Activated CD4-positive, alpha-beta memory T cell treated with anti-CD3 and anti-CD28 coated beads for 36 hours (primary cell): ENCODE measurements at places on chromosomes 16 and 17.

GRCh38 chr16:89425523-89425922 is 64.8 kb downstream of the ANKRD11 start:
- no peak overlapping the region for H3K27ac ChIP-seq
- no peaks in the 10 kb centered on the region for H3K27me3 ChIP-seq
- no peak for DNase-seq
- no peak overlapping the region for H3K4me3 ChIP-seq
- peaks cover 15% of the 10 kb centered on the region for H3K36me3 ChIP-seq

DNA sequence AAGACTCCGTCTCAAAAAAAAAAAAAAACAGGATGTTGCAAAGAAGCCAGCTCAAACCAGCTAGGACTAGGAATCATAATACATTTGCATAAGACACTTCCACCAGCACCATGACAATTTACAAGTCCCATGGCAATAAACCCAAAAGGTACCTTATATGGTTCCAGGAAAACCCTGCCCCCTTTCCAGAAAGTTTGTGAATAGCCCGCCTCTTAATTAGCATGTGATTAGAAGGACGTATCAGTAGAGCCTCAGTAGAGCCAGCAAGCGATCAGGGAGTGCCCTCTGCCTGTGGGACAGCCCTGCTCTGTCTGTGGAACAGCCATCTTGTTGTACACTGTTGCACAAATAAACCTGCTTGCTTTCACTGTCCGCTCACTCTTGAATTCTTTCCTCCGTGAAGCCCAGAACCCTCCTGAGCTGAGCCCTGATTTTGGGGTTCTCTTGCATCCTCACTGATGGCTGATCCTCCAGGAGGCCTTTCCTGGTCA is 14.0 kb downstream of the NUPR1 start:
- no peaks in the 10 kb centered on the region for H3K36me3 ChIP-seq
- H3K4me3 ChIP-seq, result no peak overlapping the region
- peak; percentile 31 for DNase-seq

DNA sequence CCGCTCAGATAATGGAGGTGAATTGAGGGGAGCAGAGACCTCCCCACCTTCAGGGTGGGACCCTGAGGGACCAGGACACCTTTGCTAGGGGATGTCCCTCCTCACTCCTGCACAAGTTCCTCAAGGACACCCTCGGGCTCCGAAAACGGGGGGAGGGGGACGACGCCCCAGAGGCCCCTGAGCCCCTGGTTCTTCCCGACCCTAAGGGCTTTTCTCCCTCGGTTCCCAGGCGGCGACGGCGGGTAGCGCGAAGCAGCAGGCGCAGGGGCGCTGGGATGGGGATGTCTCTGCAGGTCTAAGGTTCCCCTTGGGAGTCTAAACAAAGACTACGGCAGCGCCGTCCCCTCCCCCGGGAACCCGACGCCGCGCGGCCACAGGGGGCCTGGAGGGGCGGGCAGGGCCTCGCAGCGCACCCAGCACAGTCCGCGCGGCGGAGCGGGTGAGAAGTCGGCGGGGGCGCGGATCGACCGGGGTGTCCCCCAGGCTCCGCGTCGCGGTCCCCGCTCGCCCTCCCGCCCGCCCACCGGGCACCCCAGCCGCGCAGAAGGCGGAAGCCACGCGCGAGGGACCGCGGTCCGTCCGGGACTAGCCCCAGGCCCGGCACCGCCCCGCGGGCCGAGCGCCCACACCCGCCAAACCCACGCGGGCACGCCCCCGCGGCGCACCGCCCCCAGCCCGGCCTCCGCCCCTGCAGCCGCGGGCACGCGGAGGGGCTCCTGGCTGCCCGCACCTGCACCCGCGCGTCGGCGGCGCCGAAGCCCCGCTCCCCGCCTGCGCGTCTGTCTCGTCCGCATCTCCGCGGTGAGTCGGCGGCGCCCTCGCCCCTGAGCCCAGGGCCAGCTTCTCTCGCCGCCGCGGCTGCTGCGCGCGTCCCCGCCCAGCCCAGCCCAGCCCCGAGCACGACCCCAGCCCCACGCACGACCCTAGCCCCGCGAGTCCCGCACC is 36.7 kb upstream of the NDRG4 start:
- DNase-seq, result peak; percentile 13
- no peaks in the 10 kb centered on the region for H3K36me3 ChIP-seq
- H3K4me3 ChIP-seq, result no peak overlapping the region
- peaks cover 14% of the 10 kb centered on the region for H3K4me1 ChIP-seq
- peaks cover 45% of the 10 kb centered on the region for H3K27me3 ChIP-seq
- H3K27ac ChIP-seq, result no peak overlapping the region

DNA sequence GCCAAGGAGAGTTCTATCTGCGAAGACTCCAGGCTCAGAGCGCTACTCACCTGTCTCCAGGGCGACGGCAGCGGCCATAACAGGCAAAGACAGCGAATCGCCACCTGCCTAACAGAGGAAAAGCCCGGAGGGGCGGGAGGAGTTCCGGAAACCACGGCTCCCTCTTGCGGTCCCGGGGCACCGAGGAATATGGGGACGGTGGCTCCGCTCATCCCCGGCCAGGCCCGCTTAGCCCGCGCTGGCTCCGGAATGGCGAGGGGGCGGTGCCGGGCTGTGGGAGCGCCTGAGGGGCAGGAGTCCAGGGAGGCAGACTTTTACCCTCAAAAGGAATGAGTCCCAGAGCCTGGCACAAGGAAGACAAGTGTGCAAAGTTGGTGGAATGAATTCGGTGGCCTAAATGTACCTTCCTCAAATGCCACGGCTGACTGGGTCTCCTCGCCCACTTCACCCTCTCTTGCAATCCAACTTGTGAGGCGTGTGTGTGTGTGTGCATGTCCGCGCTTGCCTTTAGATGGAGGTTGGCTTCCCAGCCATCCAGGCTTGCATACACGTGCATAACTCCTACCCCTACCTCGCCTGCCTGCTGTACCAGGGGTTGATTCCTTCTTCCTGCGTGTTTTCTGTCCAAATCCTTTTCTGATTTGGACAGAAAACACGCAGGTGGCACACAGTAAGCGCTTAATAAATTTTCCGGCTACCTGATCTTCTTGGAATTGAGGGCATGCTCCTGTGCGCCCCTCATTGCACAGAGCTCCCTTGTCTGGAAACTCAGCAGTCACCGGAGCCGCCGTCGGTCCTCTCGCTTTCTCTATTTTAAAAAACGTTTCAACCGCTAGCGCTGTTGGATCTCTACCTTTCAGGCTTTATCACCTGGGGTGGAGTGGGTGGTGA is 3.5 kb downstream of the C17orf100 start:
- DNase-seq, result no peak
- no peaks in the 10 kb centered on the region for H3K27me3 ChIP-seq
- H3K4me3 ChIP-seq, result peak overlapping the region; percentile 58

DNA sequence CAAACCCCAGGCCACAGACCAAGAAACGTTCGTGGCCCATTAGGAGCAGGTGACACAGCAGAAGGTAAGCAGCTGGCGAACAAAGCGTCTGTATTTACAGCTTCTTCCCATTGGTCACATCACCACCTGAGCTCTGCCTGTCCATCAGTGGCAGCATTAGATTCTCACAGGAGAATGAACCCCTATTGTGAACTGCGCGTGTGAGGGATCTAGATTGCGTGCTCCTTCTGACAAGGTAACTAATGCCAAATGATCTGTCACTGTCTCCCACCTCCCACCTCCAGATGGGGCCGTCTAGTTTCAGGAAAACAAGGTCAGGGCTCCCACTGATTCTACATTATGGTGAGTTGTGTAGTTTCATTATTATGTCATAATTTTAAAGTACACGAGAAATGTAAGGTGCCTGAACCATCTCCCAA is 186.3 kb downstream of the CPPED1 start:
- H3K27me3 ChIP-seq, result peaks cover 12% of the 10 kb centered on the region
- peaks cover 2% of the 10 kb centered on the region for H3K36me3 ChIP-seq
- DNase-seq, result peak; percentile 68
- peaks cover 43% of the 10 kb centered on the region for H3K4me1 ChIP-seq
- H3K4me3 ChIP-seq, result peak overlapping the region; percentile 18

DNA sequence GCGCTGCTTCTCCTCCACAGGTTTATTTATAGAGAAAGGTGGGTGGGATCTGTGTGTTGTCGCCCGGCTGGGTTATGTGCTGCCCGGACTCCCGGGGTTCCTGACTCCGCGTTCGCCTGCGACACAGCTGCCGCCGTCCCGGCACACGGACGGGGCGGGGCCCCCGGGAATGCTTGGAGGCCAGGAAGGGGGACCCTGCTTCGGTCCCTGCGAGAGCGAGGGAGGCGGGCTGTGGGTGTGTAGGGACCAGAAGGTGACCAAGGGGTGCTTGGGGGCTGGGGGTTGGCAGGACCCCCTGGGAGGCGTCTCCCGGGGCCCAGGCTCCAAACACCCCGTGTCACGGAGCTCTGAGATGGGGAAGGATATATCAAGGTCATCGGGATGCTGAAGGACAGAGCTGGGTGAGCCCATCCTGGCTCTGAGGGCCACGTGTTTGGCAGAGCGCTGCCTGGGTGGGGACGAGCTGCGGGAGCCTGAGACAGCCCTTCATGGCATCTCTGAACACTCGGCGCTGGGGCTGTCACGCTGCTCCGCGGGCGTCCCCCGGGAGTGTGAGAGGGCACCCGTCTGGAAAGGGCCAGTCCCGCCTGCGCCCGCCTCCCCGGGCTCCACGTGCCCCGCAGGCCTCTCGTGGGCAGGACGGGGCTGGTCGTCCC is 4.2 kb downstream of the CACNA1H start:
- no peak for DNase-seq
- H3K4me1 ChIP-seq, result no peaks in the 10 kb centered on the region
- no peak overlapping the region for H3K27ac ChIP-seq
- H3K27me3 ChIP-seq, result peaks cover 21% of the 10 kb centered on the region
- H3K4me3 ChIP-seq, result no peak overlapping the region
